ENCODE measurements at places on chromosomes 11 and 22.

DNA sequence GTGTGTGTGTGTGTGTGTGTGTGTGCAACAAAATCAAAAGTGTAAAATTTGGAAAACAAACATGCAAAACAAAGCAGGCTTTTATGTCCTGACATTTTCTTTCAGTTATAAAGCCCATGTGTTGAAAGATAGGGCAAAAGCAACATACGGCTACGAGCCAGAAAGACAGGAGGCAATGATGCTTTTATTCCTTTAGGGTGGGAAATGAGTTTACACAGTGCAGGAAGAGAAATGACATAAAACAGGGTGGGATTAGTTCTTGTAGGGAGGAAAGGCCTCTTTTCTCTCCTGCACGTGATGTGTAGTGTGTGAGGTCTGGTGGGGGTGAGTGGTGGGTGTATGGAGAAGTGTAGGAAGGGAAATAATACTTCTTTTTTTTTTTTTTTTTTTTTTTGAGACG, 29.4 kb downstream of the IL18 start:
- no peak for DNase-seq

DNA sequence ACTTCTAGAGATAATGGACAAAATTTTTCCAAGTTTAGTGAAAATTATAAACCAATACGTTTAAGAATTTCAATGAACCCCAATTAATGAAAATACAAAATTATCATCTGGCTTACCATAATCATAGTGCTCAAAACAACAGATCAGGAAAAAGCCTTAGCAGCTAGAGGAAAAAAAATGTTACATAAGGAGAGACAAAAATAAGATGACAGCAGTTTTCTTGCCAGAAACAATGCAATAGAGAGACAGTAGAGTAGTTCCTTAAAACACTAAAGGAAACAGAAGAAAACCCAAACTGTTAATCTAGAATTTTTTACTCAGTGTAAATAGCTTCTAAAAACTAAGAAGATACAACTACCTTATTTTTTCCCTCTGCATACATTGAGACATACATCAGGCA, 341.7 kb upstream of the CHORDC1 start:
- no peak for DNase-seq

- DNase-seq = no peak
Measured at GRCh38 chr11:78425399-78426070, 7.9 kb upstream of the GAB2 start.

- no peak for DNase-seq
Measured at GRCh38 chr11:120182372-120182771, 28.5 kb upstream of the OAF start.

- no peak for DNase-seq
Measured at GRCh38 chr11:58188770-58189169, at the start of gene OR9Q2. Gene OR9Q2, plus strand, starts transcription at chr11:58189070. Its CDS starts 1,421 bp downstream, at chr11:58190491.

DNA sequence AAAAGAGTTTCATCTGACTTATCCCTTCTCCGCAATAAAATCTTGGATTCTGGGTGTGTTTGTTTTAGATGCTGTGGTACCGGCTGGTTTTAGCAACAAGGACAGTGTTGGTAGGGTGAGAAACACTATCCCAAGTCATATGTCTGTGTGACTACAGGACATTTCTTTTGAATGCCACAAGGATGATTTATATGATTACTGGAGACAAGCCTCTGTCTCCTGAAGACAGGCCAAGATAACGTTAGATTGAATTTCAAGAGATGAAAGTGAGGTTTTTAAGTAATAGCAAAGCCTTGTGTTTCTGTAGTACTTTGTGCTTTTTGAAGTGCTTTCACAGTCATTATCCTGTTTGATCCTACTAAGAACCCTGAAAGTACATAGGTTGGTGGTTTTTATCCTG, 101.6 kb downstream of the COMMD9 start:
- DNase-seq = no peak

- no peak for DNase-seq
Measured at GRCh38 chr11:37006563-37006962, 408.5 kb upstream of the RAG2 start.

DNA sequence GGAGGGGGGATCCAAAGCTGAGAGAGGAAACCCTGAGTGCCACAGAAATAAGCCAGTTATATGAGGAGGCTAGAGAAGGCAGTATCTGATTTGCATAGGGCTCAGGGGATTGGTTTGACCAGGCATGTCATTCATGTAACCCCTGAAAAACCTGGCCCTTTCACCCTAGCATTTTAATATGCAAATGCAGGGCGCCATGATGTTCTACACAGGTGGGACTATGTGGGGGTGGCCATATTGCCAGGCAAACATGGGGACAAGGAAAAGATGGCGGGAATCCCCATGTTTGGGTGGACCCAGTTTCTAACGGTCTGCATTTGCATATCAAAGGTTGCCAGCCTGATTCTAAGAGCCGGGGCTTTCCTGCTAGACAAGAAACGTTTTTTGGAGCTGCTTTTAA, 27.2 kb downstream of the CSF2RB start:
- DNase-seq = no peak

- no peak for DNase-seq
Measured at GRCh38 chr11:71198141-71198822, 54.1 kb downstream of the SHANK2 start.

- no peak for DNase-seq
Measured at GRCh38 chr11:57358543-57358961, 20.4 kb downstream of the P2RX3 start.

DNA sequence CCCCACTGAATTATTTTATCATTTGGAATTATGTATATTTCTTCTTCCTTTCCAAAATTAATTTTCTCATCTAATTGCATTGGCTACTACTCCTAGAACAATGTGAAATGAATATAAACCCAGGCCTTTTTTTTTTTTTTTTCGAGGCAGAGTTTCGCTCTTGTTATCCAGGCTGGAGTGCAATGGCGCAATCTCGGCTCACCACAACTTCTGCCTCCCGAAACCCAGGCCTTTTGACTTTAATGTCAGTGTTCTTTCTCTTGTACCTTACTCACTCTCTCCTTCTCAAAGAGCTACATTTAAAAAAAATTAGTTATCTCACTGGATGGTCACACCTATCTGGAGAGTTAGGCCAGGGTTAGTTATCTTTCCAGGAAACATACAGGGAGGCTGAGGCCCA, 35.3 kb upstream of the LRRC32 start:
- no peak for DNase-seq

GRCh38 chr22:37525746-37526350, 6.6 kb upstream of the CARD10 start:
- DNase-seq = no peak

DNA sequence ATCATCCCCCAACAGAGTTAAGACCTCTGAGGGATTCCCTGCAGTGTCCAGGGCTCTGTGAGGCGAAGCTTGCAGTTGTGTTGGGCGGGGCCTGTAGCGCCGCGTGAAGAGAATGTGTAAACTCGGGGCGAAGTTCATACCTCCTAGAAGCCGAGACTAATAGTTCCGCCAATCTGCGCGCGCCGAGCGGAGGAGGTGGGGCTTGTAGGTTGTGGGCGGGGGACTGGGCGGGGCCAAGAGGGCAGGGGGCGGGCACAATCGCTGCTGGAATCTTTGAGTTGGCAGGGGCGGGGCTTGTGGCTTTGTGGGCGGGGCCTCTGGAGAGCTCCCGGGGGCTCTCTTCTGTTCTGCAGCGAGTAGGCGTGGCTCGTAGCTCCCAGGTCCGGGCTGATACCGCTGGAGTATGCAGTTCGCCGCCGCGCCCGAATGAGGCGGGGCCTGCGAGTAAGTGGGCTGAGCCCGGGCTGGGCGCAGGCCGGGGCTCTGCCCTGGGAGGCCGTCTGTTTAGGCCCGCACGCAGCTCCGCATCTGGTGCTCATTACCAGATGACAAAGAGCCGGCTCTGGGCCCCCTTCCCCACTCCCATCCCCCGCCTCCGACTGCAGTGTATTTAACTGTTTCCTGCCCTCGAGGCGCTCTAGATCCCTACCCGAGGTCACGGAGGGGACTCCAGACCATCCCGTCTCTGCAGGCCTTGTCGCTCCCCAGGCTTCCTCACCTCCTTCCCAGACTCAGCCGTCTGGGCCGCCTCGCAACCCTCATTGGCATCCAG, 4.1 kb downstream of the CD248 start:
- DNase-seq = peak; percentile 97

GRCh38 chr11:15969281-15969680, 387.1 kb downstream of the SOX6 start:
- DNase-seq = no peak

DNA sequence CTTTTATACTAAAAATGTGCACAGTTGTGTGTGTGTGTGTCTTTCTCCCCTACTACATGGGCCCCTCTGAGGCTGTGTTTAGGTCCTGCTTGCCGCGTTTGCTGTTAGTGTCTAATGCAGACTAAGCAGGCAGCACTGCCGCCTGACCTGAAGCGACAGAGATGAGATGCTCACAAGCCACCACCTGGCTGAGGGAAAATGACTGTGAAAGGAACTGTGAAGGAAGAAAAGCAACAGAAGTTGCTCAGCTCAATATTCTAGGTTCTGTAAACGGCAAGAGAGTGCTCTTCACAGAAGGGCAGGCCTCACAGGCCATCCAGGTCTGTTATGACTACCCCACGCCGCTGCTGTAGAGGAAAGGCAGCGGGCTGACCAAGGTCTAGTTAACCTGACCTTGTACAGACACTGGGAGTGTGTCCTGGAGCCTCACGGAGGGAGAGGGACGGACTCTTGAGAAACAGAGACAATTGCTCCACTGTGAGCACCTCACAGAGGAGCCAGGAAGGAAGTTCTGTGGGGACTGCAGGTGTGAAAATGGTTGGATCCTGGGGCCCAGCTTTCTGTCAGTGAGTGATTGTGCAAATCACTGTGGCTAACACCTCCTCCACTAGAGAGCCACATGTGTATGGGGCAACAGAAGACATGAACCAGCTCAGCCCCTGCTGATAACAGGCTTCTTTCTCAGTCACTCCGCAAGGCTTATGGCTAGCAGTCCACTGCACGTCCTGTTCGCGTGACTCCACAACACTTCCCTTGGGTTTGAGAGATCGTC, 31.3 kb upstream of the YPEL1 start:
- no peak for DNase-seq

- no peak for DNase-seq
Measured at GRCh38 chr11:65373839-65374580, 8.4 kb downstream of the SLC25A45 start.

DNA sequence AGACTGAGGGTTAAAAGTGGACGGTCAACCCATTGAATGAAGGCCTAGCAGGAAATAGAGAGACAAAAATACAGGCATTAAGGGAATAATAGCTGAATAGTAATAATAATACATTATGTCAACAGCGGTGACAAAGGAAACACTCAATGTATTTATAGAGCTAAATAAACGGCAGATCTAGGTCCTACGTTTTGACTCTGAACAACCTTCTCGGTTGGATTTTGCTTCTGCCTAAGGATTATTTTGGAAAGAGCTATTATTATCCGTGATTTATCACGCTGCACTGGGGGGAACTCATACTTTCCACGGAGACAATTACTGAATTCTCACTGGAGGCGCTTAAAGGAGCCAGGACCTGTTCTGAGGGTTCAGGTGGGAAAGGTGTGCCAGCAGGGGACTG, 118.2 kb upstream of the KIRREL3 start:
- DNase-seq = no peak

DNA sequence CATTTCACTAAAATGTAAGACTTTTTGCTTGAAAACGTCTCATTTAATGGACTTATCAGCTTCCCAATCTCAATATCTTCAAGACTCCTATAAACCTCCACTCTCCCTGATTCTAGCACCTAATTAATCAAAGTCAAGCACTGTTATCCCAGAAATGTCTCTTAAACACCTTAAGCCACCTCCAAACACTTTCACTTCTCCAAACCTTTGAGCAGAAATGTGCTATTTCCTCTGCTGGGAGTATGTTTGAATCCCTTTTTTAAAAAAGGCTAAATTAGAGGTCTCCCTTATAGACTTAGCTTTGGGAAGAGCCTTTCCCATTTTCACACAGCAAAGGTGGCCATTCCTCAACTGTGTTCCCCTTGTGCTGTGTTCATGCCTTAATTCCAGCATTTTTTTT, 146.2 kb upstream of the SYN3 start:
- no peak for DNase-seq

- no peak for DNase-seq
Measured at GRCh38 chr11:45318516-45318915, 32.4 kb upstream of the SYT13 start.

- DNase-seq = no peak
Measured at GRCh38 chr11:6992026-6992425, 28.1 kb downstream of the ZNF214 start.

- no peak for DNase-seq
Measured at GRCh38 chr11:11010624-11011127, 152.8 kb upstream of the ZBED5 start.

DNA sequence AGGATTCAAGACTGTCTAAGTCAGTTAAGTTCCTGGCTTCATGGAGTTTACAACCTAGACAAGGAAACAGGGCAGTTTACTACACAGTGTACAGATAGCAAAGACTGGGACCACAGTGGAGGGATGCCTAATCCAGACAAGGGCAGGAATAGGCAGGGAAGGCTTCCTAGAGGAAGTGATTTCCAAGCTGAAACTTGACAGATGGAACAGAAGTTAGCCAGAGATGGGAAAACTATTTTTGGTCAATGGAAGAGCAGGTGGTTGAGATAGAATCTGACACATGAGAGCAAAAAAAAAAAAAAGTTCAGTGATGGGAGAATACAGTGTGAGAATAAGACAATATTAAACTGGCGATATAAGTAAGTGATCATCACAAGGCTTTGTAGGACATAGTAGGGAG, 1.3 kb downstream of the COA4 start:
- DNase-seq = no peak

DNA sequence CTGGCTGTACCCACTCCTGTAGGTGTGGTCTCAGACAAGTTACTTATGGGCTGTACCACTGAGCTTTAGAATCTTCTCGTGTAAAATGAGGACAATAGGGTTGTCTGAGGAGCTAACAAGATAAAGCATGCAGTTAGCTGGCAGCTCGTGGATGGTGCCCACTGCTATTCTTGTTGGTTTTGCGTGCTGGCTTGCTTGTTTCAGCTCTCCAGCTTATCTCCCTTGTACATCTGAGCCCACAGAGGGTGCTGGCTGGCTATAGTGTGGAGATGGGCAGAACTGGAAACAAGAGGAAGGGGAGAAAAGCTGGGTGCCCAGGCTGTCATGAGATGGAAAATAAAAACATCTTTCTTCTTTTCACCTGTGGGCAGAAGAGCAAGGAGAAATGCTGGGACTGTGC, 46.5 kb upstream of the GALNT18 start:
- DNase-seq = no peak

DNA sequence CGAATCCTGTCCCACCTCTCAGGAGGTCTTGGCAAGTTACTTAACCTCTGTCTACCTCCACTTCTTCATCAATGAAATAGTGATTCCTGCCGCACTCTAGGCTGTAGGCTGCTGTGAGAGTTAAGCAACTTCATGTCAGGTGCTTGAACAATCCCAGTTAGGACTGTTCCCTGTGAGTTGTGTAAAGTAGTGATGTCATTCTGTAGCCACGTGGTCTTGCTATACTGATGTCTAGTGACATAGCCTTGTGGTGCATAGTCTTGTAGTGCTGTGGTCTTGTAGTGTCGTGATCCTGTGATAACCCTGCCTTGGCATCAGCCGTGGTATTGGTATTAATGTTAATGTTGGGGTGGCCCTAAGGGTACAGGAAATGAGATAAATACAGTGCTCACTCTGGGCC, 30.3 kb upstream of the PRR5 start:
- DNase-seq = no peak
